ENCODE measurements at places on chromosomes 2 and 18.

- no peak for DNase-seq
These were observed 1.0 kb upstream of the ZNF532 start for GRCh38 chr18:58863539-58864145.

DNA sequence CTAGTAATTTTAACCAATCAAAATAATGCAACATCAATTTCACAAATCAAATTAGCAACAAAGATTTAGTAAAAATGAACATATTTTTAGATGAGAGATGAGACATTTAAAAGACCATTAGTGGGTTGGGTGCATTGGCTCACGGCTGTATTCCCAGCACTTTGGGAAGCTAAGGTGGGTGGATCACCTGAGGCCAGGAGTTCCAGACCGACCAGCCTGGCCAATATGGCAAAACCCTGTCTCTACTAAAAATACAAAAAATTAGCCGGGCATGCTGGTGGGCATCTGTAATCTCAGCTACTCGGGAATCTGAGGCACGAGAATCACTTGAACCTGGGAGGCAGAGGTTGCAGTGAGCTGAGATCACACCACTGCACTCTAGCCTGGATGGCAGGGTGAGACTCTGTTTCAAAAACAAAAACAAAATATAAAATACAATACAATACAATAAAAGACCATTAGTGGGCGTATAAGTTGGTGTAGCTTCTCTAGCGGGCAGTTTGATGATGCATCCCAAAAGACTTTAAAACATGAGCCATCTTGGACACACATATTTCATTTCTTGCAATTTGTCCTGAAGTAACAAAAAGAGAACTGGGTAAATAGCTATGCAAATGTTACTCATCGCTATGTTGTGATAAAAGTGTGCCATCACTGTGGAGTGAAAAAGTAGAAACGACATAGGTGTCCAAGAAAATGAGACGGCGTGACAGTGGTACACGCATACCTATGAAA, 101.8 kb downstream of the COL6A3 start:
- DNase-seq = no peak

DNA sequence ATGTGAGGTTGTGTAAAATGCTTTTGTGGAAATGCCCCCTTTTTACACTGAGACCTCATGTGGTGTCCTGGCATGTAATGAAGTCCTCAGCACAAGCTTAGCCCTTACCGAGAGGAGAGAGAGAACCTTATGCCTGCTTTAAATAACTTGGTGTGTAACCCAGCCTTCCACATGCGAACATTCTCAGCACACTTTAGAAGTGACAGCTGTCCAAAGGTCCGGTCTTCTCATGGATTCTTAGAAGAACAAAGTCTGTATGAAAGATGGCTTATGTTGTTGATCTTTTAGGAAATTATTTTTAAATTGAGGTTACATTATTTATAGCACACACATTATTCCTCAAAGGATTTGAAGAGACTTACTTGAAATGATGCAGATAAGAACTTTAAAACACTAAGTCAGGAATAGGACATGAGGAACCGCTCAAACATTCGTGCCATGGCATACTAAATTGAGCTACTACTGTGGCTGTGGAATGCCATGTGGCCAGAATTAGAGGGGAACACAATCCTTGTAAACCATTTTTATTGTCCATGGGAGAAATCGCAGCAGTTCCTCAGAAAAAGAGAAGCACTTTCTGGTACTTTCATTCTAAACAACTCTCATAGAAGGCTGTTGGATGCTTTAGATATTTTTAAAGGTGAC, 79.6 kb downstream of the WDSUB1 start:
- DNase-seq = no peak

GRCh38 chr18:35432565-35433001, 55.4 kb upstream of the ZNF396 start:
- DNase-seq = no peak

DNA sequence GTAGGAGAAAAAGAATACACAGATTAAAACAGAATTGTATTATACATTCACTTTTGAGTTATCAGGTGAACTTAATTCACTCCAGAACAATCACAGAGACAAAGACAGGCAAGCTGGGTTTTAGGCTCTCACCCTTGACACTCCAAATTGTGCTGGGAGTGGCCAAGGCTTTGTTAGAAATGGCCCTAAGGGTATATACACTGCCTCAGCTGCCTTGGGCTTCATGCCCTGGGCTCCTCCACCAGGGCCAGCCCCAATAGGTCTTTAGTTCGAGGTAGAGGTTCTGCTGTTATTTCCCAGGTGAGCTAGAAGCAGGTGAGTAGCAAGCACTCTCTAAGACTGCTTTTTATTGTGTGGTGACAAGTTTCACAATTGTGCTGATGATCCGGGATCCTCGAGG, 19.9 kb downstream of the GEMIN6 start:
- DNase-seq = no peak

- DNase-seq = no peak
These were observed 86.6 kb downstream of the DTNB start for GRCh38 chr2:25586726-25587144.

DNA sequence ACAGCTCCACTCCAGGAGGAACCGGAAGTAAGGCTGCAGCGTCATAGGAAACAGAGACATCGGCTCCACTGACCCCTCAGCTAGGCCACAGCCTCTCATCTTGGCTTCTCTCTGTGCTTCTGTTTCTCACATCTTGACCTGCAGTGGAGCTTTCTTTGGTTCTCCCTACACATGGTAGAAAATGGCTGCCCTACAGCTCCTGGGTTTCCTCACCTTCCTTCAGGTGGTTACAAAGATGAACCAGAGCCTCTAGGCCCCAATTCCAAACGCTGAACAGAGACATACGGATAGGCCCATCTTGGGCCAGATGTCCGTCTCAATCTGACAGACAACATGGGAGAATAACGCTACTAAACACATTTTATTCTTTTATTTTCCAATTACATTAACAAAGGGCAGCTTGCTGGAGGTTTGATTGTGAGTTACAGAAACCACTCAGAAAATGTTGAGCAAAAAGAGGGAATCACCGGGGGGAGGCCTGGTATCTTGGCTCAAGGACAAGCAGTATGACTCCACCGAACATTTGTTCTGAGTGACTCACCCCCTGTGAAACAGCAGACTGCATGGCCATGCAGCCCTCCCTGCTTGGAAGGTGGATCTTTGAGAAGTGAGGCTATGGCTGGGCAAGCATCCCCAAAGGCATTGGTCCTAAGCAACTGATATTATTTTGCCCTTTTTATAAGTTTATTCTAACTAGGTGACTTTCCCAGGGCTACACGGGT, 303.5 kb downstream of the CDCA7 start:
- DNase-seq = no peak

All from stimulated activated CD8-positive, alpha-beta memory T cell treated with anti-CD3 and anti-CD28 coated beads, Interleukin-15, amount 100 ng/mL, for 24 hours (primary cell).